Activated CD8-positive, alpha-beta memory T cell treated with anti-CD3 and anti-CD28 coated beads for 24 hours (primary cell): ENCODE measurements at places on chromosomes 4 and X.

GRCh38 chr4:173801361-173801760 lies 271.3 kb upstream of the HAND2 start:
- DNase-seq, result no peak

GRCh38 chrX:71978164-71978563 lies 67.5 kb downstream of the NHSL2 start:
- no peak for DNase-seq

DNA sequence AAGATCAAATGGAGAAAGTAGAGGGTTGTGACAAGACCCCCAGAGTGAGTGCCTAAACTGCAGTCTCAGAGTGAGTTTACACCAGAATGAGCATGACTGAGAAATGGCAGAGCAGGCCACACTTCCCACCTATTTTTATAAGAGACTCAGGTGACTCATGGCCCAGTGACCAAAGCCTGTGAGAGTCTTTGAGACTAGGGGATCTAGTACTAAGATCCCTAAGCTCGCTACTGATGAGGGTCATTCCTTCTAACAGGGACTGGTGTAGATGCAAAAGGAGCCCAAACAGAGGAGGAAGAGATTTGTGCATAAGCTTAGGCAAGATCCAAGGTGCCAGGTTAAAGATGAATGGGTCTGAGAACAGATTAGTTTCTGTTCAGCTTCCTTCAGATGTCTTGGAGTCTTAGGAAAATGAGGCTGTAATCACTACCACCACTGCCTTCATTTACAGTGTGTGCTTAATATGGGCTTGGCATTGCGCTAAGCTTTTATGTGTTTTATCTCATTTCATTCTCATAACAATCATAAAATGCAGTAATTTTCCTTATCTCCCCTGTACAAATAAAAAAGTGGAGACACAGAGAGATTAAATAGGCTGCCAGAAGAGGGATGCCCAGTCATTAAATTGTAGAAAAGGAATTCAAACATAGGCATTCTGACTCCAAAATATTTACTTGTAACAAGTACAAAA lies 62.8 kb downstream of the RWDD4 start:
- no peak for DNase-seq

GRCh38 chr4:54102531-54103106 lies 2.7 kb downstream of the GSX2 start:
- DNase-seq, result no peak

DNA sequence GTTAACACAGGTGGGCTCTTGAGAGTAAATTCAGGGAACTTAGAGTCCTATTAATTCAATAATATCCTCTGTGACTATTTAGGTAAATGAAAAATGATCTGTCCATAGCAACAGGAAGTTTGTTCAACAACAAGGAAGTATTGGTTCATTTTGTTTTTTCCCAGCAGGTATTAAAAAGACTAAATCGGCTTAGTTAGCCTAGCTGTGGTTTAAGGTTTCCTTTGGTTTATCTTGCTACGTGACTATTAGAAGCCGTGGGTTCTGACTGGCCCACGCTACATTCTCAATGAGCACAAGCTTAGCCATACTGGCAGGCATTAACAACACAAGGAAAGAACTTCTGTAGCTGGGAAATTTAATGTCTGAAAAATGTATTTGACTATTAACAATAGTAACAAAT lies 168.8 kb upstream of the HS3ST1 start:
- DNase-seq, result no peak

DNA sequence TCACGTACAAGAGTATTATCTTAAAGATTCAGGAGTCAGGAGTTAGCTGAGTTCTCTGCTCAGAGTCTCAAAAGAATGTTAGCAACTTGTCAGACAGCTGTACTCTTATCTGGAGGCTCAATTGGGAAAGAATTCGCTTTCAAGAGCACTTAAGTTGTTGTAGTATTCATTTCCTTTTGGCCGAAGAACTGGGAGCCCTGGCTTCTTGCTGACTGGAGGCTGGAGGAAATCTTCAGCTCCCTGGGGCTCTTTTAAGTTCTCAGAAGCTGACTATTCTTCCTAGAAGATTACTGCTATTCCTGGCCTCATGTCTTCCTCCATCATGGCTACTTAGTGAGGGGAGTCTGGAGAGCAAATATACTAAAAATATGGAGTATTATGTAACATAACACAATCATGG lies 587.2 kb downstream of the EPHA5 start:
- no peak for DNase-seq

DNA sequence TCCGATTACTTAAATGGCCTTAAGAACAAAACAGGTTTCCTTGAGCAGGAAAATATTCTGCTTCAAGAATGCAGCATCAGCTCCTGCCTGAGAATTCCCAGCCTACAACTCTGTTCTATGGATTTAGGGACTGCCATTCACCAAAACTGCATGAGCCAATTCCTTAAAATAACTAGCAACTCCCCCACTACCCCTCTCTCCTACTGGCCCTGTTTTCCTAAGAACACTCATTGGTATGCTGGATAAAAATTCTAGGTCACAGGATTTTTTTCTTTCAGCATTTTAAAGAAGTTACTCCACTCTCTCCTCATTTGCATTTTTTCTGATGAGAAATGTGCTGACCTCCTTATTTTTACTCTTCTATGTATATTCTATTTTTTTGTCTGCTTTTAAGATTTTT lies 347.1 kb downstream of the IDS start:
- no peak for DNase-seq

DNA sequence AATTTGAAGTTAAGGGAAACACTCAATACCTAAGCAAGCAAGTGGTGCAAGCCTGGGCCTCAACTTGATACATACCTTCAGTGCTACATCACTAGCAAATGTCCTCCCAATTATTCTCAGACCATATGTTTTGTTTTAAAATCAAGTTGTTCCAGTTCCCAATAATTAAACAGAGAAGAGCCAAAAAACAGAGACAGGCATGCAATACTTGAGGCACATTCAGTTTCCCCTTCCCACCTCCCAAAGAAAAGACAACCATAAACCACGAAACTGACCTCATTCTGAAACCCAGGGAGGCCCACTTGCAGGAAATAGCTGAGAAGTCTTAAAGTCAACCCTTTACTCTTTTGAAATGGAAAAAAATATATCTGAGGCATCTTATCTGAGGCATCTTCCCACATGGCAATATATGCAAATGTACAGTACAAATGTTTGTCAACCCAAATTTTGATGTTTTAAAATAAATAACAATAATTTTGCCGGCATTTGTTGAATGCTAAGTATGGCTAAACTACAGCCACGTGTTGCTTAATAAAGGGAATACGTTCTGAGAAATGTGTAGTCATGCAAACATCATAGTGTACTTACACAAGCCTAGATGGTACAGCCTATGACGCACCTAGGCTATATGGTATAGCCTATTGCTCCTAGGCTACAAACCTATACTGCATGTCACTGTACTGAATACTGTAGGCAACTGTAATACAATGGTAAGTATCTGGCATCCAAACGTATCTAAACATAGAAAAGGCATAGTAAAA lies 147.5 kb downstream of the TSPAN5 start:
- DNase-seq, result no peak

- no peak for DNase-seq
These were observed 1.6 kb downstream of the KCTD8 start for GRCh38 chr4:44446801-44447562.

- DNase-seq, result peak; percentile 57
These were observed 760 bp downstream of the UGT8 start for GRCh38 chr4:114599231-114599902.

DNA sequence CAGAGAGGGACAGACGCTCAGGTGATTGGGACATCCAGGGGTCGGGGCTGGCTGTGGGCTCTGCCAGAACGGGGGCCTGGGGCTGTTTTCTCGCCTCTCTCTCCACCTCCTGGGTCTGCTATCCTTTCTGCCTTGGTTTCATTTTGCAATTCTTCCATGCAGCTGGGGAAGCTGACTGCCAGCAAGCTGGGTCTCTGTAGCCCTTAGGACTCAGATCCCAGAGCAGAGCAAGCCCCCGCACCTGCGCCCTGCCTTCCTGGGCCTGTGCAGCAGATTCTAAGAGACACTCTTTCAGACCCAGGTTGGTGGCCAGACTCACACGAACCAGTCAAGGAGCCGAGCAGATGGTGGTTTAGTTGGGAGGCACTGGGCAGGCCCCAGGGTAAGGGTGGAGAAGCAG lies 59.1 kb upstream of the GRPEL1 start:
- no peak for DNase-seq

DNA sequence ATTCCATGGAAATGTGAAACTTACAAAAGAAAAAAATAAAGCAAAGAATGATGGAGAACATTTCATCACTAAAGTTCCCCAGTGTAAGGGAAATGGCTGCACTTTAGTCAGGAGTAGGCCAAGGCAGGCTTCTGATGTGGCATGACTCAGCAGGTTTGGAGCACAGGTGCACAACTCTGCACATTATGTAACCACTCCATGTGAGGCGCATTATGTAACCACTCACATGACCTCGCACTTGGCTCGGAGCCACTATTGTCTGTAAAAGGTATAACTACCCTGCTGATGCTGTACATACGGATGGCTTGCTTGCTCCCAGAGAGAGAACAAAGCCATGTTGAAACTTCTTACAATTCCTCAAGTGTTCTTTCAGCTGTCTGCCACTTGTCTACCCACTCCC lies 727.6 kb downstream of the TRAM1L1 start:
- DNase-seq, result no peak

- DNase-seq, result no peak
These were observed 99.9 kb downstream of the NHS start for GRCh38 chrX:17474892-17475291.

- DNase-seq, result no peak
These were observed 16.8 kb downstream of the POU4F2 start for GRCh38 chr4:146655521-146655856.
